Cortex of kidney (tissue), 1 donor: ENCODE measurements at places on chromosomes 3 and 15.

DNA sequence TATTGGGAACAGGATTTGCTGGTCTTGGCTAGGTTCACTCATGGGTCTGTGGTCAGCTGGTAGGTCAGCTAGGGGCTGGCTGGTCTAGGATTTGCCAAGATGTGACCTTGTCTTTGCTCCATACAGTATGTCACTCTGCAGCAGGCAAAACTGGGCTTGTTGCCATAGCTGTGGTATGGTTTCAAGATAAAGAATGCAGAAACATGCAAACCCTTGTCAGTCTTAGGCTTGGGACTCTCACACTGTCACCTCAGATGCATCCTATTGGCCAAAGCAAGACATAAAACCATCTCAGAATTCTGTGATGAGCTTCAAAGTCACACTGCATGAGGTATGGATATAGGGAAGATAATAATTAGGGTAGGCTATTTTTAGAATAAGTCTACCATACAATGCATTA, 66.6 kb upstream of the TBC1D5 start:
- no peak for DNase-seq

DNA sequence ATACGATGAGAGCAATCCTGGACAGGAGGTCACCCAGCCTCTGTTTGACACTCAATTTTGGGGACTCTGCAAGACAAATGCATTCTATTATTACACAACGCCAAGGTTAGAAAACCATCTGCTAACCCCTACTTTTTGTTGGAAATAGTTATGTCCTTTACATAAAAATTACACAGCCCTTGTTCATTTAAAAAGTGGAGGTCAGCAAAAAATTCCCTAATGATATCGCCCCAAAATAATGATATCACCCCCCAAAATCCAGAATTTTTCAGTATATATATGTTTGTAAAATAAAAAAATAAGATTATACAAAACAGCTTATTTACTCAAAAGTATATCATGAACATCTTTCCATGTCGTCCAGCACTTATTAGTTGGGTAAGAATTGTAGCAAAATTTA, 11.4 kb downstream of the ROPN1 start:
- no peak for DNase-seq

GRCh38 chr15:38509152-38509551, 55.2 kb downstream of the FAM98B start:
- DNase-seq, result no peak

DNA sequence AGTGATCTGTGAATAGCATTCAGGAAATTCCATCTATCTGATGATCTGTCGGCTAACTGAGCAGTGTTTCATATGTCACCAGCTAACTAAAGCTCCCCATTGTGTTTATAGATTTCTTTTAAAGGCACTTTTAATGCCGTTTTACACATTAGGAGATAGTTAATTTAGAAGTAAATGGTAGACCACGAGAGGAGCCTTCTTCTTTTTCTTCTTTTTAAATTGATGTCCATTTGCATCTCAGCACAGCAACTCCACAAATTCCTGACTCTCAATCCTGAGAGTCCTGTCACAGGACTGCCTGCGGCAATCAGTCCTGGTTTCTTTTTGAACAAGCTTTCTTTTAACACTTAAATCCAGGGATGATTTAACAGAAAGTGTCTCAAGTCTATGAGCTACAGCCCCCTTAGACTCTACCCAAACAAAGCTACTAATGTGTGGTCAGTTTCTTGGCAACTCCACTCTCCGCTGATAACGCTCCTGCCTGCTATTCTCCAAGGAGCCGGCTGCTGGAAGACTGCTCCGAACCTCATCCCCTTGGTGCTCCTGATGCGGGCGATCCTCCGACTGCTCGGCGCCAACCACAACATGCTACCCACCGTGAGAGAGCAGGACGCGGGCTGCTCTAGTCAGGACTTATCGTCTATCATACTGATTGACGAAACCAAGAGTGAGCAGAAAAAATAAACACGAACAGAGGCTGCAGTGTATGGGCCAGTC, 421.4 kb downstream of the MECOM start:
- DNase-seq, result no peak

DNA sequence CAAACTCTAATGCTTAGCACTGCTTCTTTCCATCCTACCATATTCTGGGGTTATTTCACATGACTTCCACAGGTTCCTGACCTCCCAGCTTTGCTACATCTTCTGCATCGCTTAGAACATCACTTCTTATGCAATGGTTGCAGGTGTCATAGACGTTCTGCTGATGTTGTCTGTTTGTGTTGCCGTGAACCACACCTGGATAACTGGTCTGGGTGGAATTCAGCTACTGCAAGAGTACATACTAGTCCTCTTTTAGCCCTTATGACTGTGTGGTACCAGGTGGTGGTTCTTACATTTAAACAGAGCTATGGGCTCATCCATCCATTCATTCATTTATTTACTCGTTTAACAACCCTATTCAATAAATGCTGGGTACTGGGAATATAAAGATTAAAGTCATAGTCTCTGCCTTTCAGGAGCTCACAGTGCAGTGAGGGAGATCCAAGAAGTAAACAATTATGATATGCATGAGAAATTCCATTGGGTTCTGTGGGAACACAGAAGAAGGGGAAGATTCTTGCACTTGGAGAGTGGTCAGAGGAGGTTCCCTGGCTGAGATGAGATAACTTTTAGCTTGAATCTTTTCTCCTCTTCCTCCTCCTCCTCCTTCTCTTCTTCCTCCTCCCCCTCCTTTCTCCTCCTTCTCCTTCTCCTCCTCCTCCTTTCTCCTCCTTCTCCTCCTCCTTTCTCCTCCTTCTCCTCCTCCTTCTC, 30.8 kb downstream of the TMEM45A start:
- no peak for DNase-seq
